Activated CD4-positive, alpha-beta T cell treated with anti-CD3 and anti-CD28 coated beads for 36 hours (primary cell): ENCODE measurements at places on chromosomes 3 and 15. TPM values are rescaled to one million over a fixed set of nuclear protein-coding genes. Genes with fewer than 3 reads are reported as not detected.

DUOXA2 gene
- not detected for total RNA-seq

TMEM45A gene
- 2.2 TPM for total RNA-seq

ACAN gene
- not detected for total RNA-seq

PAK2 gene
- 82.2 TPM for total RNA-seq

PHLDB2 gene
- total RNA-seq, result 0.75 TPM

NANOGP8 gene
- total RNA-seq, result not detected

PLSCR5 gene
- total RNA-seq, result not detected

CXCR6 gene
- 0.42 TPM for total RNA-seq

ASB14 gene
- total RNA-seq, result not detected

CFAP100 gene
- not detected for total RNA-seq

RGMA gene
- total RNA-seq, result 0.11 TPM

SPINT1 gene
- total RNA-seq, result 8.5 TPM

MESP1 gene
- total RNA-seq, result 4.6 TPM

RTP4 gene
- 2.0 TPM for total RNA-seq

LEKR1 gene
- 0.53 TPM for total RNA-seq

DNAH1 gene
- 10.1 TPM for total RNA-seq

ZNF501 gene
- 2.0 TPM for total RNA-seq

FAM107A gene
- total RNA-seq, result not detected

TERC gene
- total RNA-seq, result 11.1 TPM

PPP1R14D gene
- not detected for total RNA-seq

HLTF gene
- 19.0 TPM for total RNA-seq

BOC gene
- total RNA-seq, result 0.43 TPM

TRIM71 gene
- total RNA-seq, result 0.02 TPM

PAQR5 gene
- 0.05 TPM for total RNA-seq

ITGA11 gene
- 3.2 TPM for total RNA-seq

IGF2BP2 gene
- total RNA-seq, result 0.55 TPM

SLC51A gene
- total RNA-seq, result not detected

ZPLD1 gene
- not detected for total RNA-seq

CHRNA3 gene
- not detected for total RNA-seq

EOMES gene
- total RNA-seq, result 0.25 TPM

APH1B gene
- total RNA-seq, result 7.8 TPM

ZNF774 gene
- 2.0 TPM for total RNA-seq

C3orf18 gene
- 31.9 TPM for total RNA-seq

SLC9A9 gene
- 1.6 TPM for total RNA-seq

SMCO1 gene
- total RNA-seq, result not detected

MUC20 gene
- 0.54 TPM for total RNA-seq

PSMD6 gene
- total RNA-seq, result 109 TPM

ZNF770 gene
- 65.1 TPM for total RNA-seq

ALDH1L1 gene
- total RNA-seq, result 0.18 TPM

CCR8 gene
- total RNA-seq, result 0.75 TPM

LRRC2 gene
- total RNA-seq, result not detected

NR2F2 gene
- total RNA-seq, result not detected

HTR3C gene
- not detected for total RNA-seq

TMEM108 gene
- total RNA-seq, result not detected

ARMC8 gene
- 46.2 TPM for total RNA-seq
